Endothelial cell (in vitro differentiated cells): ENCODE measurements at places on chromosomes 16 and 17. TPM values are rescaled to one million over a fixed set of nuclear protein-coding genes. Genes with fewer than 3 reads are reported as not detected.

GRCh38 chr16:51113236-51114125 is 37.6 kb downstream of the SALL1 start:
- no peak for DNase-seq

DNA sequence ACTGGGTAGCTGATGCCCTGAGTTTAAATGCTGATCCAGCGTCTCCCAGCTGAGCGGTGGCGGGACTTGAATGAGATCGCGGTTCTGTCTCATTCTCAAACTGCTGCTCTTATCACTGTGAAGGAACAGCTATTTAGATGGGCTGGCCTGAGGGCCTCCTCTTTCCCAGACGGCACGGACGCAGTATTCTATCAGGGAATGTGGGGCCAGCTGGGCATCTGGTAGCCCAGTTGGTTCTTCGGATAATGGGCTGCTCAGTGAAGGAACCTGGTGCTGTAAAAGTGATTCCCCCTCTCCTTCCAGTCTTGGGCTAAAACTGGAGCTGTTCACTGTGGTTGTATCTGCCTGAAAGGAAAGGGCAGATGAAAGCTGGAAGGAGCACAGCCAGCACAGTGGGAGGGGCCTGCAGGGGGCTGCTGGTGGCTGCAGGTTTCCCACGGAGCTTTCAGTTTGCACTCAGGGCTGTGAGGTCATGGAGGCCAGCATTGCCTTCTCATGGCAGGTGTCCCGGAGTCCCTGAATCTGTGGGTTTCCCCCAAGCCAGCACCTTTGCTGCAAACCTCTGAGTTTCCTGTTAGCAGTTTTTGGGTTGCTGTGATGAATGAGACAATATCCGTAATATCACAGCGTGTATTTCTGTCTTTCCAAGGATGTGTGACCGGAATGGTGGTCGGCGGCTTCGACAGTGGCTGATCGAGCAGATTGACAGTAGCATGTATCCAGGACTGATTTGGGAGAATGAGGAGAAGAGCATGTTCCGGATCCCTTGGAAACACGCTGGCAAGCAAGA is 3.6 kb downstream of the IRF8 start:
- no peak for DNase-seq

GRCh38 chr17:50476545-50477315 is 1.9 kb upstream of the RSAD1 start:
- no peak for DNase-seq

DNA sequence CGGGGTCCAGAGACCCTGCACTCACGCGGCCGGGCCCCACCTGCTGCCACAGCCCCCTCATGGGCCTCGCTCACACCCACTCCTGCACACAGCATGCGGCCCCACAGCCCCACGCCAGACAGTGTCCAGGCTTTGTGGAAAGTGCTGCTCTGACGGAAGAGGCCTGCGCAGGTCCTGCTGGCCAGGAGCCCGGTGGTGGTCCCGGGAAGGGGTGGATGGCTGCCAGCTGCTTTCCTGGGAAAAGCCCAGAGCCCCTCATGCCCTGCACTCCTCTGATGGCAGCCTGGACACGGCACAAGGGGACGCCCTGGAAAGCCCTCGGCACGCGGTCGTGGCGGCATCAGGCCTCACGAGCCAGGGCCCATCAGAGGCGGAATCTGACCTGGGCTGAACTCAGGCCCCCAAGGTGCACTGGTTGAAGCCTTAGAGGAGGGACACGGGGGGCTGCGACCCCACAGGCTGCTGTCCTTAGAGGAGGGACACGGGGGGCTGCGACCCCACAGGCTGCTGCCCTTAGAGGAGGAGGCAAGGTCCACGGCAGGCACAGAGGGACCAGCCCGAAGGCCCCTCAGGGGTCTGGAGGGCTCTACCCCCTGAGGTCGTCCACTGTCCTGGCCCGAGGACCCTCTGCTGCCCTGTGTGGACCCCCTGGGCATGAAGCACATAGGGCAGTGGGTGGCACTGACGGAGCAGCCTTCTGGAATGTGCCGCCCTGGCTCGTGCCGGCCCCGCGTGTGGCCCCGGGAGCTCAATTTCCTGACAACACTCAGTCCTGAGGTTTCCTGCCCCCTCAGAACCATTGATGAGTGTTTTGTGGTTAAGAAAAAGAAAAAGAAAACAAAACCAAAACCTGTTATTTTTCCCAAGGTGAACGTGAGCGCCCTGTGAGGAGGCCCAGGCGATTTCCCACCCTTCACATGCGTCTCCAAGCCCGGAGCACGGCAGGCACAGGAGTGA is 22.1 kb downstream of the SOX8 start:
- DNase-seq, result no peak

DNA sequence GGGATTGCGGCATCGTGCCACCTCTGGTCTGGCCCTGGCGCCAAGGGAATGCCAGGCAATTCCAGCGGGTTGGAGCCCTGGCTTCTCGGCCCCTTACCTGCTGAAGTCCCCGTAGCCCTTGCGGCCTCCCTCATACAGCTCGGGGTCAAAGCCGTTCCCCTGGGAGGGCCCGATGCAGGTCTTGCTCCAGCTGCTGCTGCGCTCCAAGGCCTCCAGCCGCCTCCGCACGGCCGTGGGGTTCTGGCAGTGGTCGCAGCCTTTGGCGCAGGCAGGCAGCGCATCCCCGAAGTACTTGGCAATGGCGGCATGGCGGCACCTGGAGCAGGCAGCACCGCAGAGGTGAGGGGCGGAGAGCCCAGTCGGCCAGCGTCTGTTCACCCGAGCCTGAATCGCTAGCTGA is 1.9 kb upstream of the SMIM5 start:
- DNase-seq, result no peak

DNA sequence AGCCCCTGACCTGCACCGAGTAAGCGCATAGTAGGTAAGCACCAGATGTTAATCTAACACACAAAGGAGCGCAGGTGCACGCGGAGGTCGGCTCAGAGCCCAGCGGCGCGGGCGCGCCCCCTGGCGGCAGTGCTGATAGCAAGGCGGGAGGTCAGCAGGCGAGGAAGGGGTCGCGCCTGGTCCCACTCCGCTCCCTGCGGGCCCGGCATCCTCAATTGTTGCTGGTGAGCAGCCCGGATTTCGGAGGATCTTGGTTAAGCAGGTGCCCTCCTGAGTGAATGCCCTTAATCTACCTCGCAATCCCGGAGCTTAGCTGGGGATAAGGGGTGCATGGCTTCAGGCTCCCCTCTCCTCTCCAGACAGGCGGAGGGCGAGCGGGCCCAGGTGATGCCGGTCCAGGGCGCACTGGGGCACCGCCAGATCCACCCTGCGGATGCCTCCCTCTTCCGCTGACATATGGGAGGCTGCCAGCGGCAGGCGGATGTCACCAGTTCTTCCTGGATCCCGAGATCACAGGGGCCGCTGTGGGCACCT is 4.0 kb upstream of the WNT3 start:
- DNase-seq, result no peak

DNA sequence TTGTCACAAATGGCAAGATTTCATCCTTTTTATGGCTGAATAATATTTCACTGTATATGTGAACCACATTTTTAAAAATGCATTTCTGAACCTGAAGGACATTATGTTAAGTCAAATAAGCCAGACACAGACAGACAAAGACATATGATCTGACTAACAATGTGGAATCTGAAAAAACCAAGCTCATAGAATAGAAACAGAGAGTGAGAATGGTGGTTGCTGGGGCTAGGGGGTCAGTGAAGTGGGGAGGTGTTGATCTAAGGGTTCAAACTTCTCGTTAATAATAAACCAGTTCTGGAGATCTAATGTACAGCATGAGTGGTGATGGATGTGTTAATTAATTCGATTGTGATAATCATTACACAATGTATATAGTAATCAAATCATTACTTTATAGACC is 475.1 kb downstream of the WWOX start:
- no peak for DNase-seq

- no peak for DNase-seq
These were observed 302.7 kb upstream of the IRX3 start for GRCh38 chr16:54589326-54589725.

DNA sequence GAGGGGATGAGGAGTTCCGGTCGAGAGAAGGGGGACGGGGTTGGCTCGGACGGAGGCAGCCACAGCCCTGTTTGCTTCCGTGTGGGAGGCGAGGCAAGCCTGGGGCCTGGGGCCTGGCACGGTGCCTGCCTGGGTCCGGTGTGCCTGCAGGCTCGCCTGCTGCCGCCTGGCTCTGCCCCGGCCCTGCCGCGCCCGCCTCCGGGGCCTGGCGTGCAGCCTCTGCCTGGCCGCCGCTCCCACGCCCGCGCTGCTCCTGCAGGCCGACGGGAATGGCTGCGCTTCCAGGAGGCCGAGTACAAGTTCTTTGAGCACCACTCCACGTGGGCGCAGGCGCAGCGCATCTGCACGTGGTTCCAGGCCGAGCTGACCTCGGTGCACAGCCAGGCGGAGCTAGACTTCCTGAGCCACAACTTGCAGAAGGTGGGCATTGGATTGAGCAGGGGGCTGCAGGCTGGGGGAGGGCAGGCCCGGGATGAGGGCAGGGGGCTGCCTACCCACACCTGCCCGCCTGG is 53.1 kb downstream of the MRC2 start:
- DNase-seq, result no peak

DNA sequence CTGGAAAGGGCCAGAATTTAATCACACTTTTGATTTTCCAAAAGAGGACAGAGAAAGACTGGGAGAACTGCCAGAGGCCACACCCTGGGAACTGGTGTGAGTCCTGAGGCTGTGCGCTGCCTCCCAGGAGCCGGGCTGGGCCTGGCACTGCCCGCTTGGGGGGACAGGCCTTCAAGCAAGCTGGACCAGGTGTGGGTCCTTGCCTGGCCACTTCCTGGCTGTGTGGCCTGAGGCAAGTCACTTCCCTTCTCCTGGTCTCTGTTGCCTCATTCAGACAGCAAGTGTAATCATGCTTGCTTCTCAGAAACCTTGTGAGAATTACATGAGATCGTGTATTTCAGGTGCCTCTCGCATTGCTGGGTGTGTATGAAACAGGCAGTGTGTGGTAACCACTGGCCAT is 143.0 kb downstream of the SNX29 start:
- DNase-seq, result no peak

DNA sequence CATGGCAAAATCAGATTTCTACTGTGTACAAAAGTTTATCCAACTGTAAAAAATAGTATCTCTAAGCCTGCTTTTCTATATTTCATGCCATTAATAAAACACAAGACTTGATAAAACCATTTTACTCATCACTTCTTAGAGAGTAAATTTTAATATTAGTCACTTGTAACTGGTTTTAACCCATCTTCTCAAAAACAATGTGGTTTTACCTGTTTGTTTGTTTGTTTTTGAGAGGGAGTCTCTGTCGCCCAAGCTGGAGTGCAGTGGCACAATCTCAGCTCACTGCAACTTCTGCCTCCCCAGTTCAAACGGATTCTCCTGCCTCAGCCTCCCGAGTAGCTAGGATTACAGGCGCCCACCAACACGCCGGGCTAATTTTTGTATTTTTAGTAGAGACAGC is 32.1 kb downstream of the UBE2G1 start:
- no peak for DNase-seq

GRCh38 chr17:78112518-78113471 is 15.8 kb downstream of the TMC6 start:
- peak; percentile 91 for DNase-seq

GRCh38 chr17:43673516-43674323 is 12.0 kb upstream of the MEOX1 start:
- DNase-seq, result peak; percentile 78

DNA sequence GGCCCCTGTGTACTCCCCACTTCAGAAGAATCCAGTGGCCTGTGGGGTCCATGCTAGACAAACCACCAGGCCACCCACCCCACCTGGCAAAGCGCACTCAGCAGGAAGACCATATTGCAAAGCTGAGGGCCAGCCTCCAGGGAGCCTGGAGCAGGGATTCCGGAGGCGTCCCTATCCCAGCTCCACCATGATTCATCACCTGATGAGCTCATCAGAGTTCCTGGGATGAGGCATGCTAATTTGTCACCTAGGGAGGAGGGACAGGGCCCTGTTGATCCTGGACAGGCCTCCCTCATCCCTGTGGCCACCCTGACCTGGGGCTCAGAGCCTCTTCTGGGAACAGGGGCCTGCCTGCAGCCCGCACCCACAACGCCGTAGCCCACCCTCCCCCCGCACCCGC is 131.6 kb upstream of the PLCG2 start:
- no peak for DNase-seq

- DNase-seq, result no peak
These were observed 1.0 kb downstream of the ZNF319 start for GRCh38 chr16:57999366-57999970.

DNA sequence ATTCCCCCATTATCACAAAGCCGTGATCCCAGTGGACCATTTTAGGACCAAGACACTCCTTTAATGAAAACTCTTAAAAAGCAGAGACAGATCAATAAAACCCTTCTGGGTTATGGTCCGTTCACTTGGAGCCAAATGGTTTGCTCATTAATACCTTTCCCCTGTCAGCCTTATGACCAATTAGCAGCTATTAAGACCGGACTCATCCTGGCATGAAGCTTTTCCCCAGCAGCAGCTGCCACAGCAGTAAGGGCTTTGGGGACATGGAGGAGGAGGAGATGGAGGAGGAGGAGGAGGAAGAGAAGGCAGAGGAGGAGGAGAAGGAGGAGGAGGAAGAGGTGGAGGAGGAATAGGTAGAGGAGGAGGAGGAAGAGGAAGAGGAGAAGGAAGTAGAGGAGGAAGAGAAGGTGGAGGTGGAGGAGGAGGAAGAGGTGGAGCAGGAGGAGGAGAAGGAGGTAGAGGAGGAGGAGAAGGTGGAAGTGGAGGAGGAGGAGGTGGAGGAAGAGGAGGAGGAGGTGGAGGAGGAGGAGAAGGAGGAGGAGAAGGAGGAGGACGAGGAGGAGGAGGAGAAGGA is 50.1 kb upstream of the IRX3 start:
- no peak for DNase-seq

GRCh38 chr16:4987580-4988374 is 29.6 kb downstream of the SEC14L5 start:
- DNase-seq, result no peak

DNA sequence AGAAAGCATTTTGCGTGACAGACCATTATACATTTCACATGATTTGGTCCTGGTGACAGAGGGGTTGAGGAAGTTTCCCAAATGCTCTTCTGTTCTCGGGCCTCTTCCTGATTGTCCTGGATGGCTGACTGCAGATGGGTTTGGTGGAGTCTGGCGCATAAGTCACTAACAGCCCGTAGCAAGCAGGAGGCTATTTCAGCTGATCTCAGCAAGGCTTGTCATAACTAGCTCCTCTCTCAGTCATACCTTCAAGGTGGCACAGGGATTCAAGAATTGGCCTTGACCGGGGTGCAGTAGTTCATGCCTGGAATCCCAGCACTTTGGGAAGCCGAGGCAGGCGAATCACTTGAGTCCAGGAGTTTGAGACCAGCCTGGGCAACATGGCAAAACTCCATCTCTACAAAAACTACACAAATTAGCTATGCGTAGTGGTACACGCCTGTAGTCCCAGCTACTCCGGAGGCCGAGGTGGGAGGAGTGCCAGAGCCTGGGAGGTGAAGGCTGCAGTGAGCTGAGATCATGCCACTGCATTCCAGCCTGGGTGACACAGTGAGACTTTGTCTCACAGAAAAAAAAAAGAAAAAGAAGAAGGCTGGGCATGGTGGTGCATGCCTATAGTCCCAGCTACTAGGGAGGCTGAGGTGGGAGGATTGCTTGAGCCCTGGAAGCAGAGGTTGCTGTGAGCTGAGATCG is 68.9 kb upstream of the HAS3 start:
- DNase-seq, result no peak

GRCh38 chr16:68627951-68628425 is 17.1 kb upstream of the CDH3 start:
- DNase-seq, result no peak

SLC35G6 gene
- total RNA-seq, result not detected

UBFD1 gene
- total RNA-seq, result 89.1 TPM

CHST4 gene
- 0.13 TPM for total RNA-seq

TNS4 gene
- total RNA-seq, result 0.08 TPM

ANKRD40CL gene
- not detected for total RNA-seq

TNP2 gene
- total RNA-seq, result not detected

HOXB4 gene
- total RNA-seq, result 6.5 TPM
